ENCODE measurements at places on chromosomes 13 and 19.

DNA sequence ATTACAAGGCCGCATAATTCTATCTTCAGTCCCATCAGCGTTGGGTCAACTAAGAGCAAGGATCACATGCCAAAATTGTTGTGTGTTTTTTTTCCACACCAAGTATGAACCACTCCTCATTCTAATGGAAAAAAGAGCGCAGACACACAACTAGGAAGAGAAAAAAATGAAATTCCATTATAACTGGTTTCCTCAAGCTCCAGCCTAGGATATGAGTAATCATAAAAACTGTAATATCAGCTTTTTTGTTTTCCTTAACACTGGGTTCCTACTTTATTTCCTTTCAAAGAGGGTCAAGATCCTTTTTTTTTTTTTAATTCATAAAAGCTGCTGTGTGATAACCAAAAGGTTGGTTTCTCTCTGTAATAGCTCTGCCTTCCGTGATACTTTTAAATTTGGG lies 19.4 kb downstream of the TSHZ3 start:
- no peak for DNase-seq

DNA sequence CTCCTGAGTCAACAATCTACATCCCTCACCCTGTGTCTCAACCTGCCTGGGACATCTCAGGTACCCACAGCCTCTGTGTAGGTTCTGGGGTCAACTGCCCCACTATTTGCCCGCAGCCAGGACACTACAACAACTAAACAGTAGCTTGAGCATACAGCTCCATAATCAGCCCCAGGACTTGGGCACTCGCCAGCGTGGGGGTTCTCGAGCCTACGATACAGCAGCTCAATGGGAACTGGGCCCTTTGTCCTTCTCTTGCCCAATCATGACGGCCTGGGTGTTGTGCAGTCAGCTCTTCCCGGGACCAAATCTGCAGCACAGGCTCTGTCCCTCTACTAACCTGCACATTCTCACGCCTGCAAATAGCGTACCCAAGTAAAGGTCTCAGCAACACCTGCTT lies 1.3 kb downstream of the ZNF180 start:
- DNase-seq: no peak

GRCh38 chr19:1089891-1090290 lies 5.3 kb downstream of the POLR2E start:
- DNase-seq: no peak

GRCh38 chr13:44159633-44160279 lies 213.9 kb upstream of the SERP2 start:
- no peak for DNase-seq

- no peak for DNase-seq
Measured at GRCh38 chr13:44750630-44751029, 174.5 kb upstream of the TSC22D1 start.

- DNase-seq: no peak
Measured at GRCh38 chr19:2294687-2295335, 12.8 kb upstream of the PEAK3 start.

DNA sequence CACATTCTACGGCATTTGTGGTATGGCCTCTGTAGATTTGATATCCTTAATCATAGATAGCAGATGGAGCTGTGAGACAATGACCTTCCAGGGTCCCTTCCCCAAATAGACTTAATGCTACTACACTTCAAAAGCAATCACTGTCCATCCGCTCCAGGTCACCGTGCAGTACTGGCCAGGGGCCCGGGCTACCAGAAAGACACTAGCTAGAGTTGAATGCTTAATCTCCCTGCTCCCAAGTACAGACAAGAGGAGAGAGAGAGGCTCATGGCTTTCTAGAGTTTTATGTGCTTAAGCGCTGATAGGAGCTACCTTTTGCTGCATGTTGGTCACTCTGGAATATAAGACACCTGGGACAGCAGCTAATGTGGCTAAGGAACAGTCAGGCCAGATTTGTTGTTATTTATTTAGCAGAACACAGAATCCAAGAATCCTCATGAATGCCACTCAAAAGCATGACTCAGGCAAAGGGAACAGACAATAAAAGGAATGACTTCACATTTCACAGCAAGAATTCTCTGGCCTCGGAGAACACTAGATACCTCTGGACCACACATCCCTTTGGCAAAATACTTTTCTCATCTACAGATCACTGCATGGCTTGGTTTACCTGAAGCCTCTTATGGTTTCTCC lies 165.0 kb downstream of the LACC1 start:
- no peak for DNase-seq

- DNase-seq: no peak
Measured at GRCh38 chr13:33537676-33538075, 252.1 kb upstream of the STARD13 start.

DNA sequence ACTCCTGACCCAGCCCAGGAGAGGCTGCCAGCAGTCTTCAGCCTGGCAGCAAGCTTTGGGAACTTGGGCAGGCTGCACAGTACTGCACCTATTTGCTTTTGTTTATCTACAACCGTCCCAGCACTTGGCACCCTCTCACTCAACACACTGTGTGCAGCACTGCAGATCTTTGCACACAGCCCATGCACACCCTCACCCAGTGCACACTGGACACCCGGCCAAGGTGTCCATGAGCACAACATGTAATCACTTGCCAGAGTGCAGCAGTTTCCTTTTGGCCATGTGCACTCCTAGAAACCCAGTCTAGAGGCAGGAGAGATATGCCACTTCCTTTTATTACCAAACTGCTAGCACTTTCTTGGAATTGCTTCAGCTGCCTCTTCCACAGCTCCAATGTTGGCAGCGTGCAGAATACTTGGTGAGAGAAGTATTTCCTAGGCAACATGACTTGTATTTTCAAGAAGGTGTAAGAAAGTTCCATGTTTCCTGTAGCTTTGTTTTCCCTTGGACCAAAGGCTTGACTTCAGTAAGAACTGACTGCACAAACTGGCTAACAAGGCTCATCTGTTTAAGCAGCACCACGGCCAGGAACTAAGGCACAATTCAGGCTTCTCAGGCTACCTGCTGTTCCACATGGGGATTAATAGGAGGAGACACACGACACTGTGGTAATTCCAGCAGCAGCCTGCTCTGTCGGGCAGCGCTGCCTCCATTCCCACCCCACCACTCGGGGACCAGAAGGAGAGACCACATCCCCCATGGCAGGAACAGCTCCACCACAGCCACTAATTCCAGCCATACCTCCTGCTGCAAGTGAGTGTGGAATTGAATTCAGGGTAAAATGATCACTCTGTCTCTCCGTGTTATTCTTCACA lies 15.3 kb downstream of the ATP7B start:
- DNase-seq: no peak

DNA sequence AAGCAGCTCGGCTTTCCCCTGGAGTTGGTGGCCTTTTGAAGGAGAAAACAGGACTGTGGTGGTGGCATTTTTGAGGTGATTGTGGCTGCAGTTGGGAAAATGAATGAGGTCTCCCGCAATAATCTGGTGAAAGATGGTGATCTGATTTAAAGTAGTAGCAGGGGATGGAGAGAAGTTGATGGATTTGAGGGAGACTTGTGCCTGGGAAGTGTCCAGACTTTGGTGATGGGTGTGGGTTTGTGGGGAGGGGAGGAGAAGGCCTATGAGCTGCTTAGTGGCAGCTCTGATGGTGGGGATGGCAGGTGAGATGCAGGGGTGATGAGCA lies 4.0 kb upstream of the EPN1 start:
- no peak for DNase-seq

DNA sequence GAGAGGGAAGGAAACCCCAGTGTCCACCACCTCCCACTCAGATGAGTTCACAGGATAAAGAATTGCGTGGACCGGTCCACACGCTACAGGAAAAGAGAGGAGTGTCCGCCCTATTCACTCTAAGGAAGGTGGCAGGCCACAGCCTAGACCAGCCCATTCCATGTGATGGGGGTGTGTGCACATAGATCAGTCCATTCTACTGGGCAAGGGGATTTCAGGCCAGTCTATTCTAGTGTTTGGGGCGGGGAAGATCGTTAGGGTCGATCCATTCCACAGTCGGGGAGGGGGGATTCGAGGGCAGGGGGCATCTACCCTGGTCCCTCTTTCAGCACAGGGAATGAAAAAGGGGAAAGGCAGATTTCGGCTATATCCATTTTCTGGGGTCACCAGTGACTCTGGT lies 7.8 kb downstream of the FIZ1 start:
- DNase-seq: no peak

DNA sequence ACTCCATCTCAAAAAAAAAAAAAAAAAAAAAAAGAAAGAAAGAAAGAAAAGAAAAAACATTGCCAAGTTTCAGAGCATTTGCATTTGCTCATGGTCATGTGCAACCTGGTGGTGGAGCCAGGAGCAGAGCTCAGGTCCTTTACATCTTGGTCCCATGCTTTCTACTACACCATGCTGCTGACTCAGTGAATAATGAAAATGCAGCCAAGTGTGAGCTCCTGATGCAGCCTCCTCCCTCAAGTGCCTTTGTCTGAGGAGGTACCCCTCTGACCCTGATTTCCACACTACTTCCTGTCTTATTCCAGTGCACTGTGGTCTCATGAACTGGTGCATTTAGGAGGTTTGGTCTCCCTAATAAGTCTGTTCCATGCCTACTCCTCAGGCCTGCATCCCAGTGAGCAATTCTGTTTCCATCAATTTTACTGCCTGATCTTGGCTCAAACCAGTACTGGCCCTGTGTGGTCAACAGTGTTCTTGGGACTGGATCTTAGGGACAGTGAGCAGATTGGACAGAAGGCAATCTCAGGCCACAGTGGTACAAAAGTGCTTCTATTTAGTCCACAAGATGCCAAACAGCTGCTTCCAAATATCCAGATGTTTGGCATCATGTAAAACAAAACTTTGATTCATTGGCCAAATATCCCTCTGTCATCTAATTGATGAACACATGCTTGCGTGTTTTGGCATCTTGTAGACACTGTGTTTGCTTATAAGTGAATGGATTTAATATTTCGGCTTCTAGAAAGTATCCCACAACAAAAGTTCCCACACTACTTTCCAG lies 28.8 kb upstream of the LRCH1 start:
- DNase-seq: no peak

- no peak for DNase-seq
Measured at GRCh38 chr13:43441464-43441863, 345.3 kb downstream of the ENOX1 start.
